Activated CD4-positive, alpha-beta memory T cell treated with anti-CD3 and anti-CD28 coated beads for 36 hours (primary cell): ENCODE measurements at places on chromosomes 2 and 18. TPM values are rescaled to one million over a fixed set of nuclear protein-coding genes. Genes with fewer than 3 reads are reported as not detected.
A peak's percentile ranks its signal among the peaks of the same experiment; 100 is the strongest.

The POMC gene
- 4.2 TPM for total RNA-seq

GRCh38 chr2:98454500-98455235, 10.0 kb downstream of the INPP4A start:
- H3K27me3 ChIP-seq: no peaks in the 10 kb centered on the region
- peaks cover 8% of the 10 kb centered on the region for H3K36me3 ChIP-seq

DNA sequence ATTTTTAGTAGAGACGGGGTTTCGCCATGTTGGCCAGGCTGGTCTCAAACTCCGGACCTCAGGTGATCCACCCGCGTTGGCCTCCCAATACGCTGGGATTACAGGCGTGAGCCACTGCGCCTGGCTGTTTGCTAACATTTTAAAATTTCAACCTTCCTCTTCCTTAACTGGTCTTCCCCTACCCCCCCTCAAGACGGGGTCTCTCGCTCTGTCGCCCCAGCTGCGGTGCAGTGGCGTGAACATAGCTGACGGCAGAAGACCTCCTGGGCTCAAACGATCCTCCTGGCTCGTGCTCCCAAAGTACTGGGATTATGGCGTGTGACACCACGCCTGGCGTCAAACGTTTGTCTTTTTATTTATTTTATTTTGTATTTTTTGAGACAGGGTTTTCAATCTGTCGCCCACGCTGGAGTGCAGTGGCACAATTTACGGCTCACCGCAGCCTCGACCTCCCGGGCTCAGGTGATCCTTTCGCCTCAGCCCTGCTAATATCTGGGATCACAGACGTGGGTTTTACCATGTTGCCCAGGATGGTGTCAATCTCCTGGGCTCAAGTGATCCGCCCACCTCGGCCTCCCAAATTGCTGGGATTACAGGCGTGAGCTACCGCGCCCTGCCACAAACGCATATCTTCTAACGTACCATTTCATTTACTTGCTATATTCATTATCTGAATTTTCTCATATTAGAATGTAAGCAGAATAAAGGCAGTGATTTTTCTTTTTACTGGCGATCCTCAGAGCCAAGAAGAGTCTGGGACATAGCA, 984 bp upstream of the MSH2 start:
- no peaks in the 10 kb centered on the region for H3K27me3 ChIP-seq
- DNase-seq: no peak
- H3K36me3 ChIP-seq: peaks cover 21% of the 10 kb centered on the region

DNA sequence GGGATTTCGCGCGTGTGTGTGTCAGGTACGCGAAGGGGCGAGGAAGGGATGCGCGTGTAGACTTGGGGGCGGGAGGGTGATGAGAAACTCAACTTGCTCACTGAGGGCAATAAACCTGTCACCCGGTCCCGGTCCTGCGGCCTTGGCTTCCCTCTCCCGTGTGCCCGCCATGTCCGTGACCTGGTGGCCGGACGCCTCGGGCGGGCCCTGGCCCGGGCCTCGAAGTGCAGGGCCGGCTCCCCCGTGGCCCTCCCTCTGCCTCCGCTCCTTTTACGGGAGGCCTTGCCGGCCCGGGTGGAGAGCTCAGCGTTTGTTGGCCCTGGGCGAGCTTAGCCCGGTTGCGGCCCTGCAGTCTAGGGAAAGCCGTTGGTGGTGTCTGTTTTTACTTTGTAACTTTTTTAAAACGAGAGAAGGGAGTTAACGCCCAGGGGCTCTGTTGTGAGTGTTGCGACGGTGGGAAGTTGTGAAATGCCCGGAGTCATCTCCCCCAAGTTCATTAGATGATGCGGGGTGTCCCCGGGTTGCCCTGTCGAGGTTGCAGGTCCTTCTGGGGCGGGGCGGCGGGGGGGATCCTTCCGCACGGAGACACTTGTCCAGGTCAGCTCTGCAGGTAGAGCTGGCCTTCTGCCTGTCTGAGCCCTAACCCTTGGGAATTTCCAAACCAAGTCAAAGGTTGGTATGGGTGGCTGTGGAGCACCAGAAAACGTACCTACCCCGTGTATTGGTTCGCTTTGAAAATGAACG, 883 bp downstream of the SMCHD1 start:
- no peaks in the 10 kb centered on the region for H3K27me3 ChIP-seq
- DNase-seq: peak; percentile 71
- H3K27ac ChIP-seq: peak overlapping the region; percentile 97
- H3K36me3 ChIP-seq: peaks cover 27% of the 10 kb centered on the region
- H3K4me1 ChIP-seq: peaks cover 33% of the 10 kb centered on the region
- H3K4me3 ChIP-seq: peak overlapping the region; percentile 91

The COLEC11 gene
- 0.31 TPM for total RNA-seq
